Smooth muscle cell of the umbilical artery (primary cell): ENCODE measurements at places on chromosomes 13 and 19. TPM values are rescaled to one million over a fixed set of nuclear protein-coding genes. Genes with fewer than 3 reads are reported as not detected.

KLK12 gene
- total RNA-seq, result not detected in 2 replicates

TNFSF9 gene
- 0.14 and 0.30 TPM in 2 replicates for total RNA-seq

GAS6 gene
- total RNA-seq, result 393 and 432 TPM in 2 replicates

ESD gene
- total RNA-seq, result 81.7 and 93.9 TPM in 2 replicates

TRPC4 gene
- 7.4 and 23.7 TPM in 2 replicates for total RNA-seq

CEACAM4 gene
- total RNA-seq, result not detected in 2 replicates

ZNF528 gene
- 25.8 and 32.8 TPM in 2 replicates for total RNA-seq

CPB2 gene
- total RNA-seq, result 0.05 TPM in 1 of 2 replicates, not detected in the other

CYP4F8 gene
- total RNA-seq, result not detected in 2 replicates

COX6B2 gene
- total RNA-seq, result 0.09 TPM in 1 of 2 replicates, not detected in the other

PGLYRP1 gene
- total RNA-seq, result not detected in 2 replicates
